Natural killer cell treated with Interleukin-12 subunit alpha and Interleukin-12 subunit beta and Interleukin-15 and Interleukin-18, amount 100 ng/mL, for 72 hours (primary cell): ENCODE measurements at places on chromosomes 5 and 9. TPM values are rescaled to one million over a fixed set of nuclear protein-coding genes. Genes with fewer than 3 reads are reported as not detected.

- no peaks in the 10 kb centered on the region for H3K4me1 ChIP-seq
- no peak overlapping the region for H3K4me3 ChIP-seq
- H3K27ac ChIP-seq: no peak overlapping the region
- H3K27me3 ChIP-seq: peaks cover 37% of the 10 kb centered on the region
- H3K36me3 ChIP-seq: no peaks in the 10 kb centered on the region
- no peak for DNase-seq
Observed at GRCh38 chr5:115087951-115088350, 81.8 kb downstream of the TRIM36 start.

DNA sequence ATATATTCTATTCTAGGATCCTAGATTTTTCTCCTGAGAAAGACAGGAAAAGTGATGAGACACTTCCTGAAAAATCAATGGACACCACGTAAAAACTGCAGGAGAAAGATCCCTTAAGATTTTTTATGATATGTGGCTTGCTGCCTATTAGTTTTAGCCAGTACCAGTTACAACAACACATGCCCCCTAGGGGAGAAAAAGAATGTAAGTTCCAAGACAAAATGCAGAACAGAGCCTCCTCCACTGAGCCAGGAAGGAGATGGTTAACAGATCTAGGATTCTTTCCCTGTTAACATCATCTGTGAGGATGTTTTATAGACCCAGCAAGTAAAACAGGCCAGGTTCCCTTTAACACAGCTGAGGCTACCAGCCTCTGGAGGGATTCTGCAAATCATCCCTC, 574.7 kb downstream of the TLE4 start:
- no peaks in the 10 kb centered on the region for H3K27me3 ChIP-seq
- no peak for DNase-seq
- no peaks in the 10 kb centered on the region for H3K4me1 ChIP-seq
- H3K36me3 ChIP-seq: no peaks in the 10 kb centered on the region
- H3K4me3 ChIP-seq: no peak overlapping the region

The TLN1 gene
- 539 TPM for total RNA-seq

DNA sequence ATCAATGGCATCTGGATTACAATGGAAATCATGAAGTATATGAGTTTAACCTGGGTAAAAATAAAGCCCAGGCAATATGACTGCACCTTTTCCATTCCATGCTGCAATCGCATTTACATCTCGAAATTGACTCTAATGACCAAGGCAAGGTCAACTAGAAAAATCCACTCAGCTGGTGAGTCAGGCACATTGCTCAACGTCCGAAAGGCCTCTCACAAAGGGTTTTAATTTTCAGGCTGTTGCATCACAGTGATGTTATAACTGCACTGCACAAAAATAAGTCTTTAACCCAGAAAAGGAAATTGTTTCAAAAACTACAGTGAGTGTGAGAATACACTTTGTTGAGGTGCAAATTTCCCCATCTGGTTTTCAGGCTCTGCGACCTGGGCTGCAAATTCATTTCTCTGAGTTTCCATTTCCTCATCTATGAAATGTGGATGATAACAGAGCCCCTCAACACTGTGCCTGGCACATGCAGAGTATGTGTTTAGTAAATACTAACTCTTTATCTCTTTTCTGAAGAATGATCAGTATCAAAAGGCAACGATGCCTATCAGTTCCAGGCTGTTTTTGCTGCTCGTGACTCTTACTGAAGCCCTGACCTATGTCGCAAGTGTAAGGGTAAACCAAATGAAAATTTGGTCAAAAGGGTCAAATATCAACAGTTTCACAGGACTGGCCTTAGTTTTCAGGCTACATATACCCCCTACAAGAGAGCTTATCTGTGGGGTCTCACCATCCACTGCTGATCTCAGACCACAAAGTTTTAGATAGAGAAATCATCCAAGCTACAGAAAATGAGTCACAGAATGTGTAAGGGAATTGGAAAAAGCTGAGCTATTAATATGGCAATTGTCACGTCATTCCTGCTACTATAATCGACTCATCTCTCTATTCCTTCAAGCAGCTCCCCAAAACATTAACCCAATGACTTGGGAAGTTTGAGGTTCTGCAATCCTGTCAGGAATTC, 4.1 kb downstream of the NFIL3 start:
- peaks cover 8% of the 10 kb centered on the region for H3K36me3 ChIP-seq
- H3K27me3 ChIP-seq: no peaks in the 10 kb centered on the region
- peak overlapping the region; percentile 97 for H3K27ac ChIP-seq
- DNase-seq: peak; percentile 87
- H3K4me3 ChIP-seq: peak overlapping the region; percentile 94

- H3K27ac ChIP-seq: no peak overlapping the region
- no peaks in the 10 kb centered on the region for H3K4me1 ChIP-seq
- no peaks in the 10 kb centered on the region for H3K36me3 ChIP-seq
- peaks cover 71% of the 10 kb centered on the region for H3K27me3 ChIP-seq
- H3K4me3 ChIP-seq: no peak overlapping the region
Observed at GRCh38 chr5:181127456-181127855, 3.5 kb downstream of the OR2V1 start.

DNA sequence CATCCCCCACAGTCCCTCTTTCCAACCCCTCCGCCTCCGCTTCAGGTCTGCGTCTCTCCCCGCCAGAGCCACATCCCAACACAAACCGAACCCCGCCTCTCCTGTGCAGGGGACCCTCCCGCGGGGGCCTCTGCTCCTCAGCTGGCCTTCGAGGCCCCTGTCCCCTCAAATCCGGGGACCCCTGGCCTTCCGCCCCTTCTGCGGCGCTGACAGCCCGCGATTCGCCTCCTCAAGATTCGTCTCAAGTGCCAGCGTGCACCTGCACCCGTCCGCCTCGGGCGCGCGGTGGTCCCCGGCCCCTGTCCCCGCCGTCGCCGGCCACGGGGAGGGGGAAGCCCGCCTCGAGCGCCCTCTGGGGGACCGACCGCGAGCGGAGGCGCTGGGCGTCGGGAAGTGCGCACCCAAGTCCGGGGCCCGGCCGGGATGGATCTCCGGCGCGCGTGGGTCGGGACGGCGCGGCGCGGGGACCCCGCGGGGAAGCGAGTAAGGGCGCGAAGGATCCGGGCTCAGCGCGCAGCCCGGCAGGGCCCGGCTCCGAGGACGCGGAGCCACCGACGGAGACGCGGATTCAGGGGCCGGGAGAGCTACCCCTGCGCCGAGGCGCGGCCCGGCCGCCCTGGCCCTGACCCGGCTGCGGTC, 623 bp downstream of the FLT4 start:
- no peak for DNase-seq
- H3K36me3 ChIP-seq: no peaks in the 10 kb centered on the region
- no peak overlapping the region for H3K27ac ChIP-seq
- H3K4me3 ChIP-seq: peak overlapping the region; percentile 34
- H3K27me3 ChIP-seq: peaks cover 43% of the 10 kb centered on the region

GRCh38 chr9:128142596-128142995, 6.7 kb upstream of the LCN2 start:
- no peaks in the 10 kb centered on the region for H3K36me3 ChIP-seq
- DNase-seq: no peak
- H3K27ac ChIP-seq: no peak overlapping the region
- H3K4me1 ChIP-seq: peaks cover 3% of the 10 kb centered on the region

The PCDHGA4 gene
- 0.50 TPM for total RNA-seq

DNA sequence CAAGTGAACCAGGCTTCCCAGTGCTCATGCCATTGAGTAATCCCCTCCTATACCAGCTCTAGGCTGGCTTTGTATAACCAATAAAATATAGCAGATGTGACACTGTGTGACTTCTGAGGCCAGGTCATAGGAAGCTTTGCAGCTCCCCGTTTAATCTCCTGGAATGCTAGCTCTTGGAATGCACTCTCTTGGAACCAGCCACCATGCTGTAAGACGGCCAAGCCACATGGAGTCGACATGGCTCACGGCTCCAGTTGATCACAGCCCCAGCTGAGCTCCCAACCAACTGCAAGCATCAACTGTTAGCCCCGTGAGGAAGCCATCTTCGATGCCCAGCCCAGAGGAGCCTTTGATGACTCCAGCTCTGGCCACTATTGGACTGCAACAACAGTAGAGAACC, 74.5 kb downstream of the SH3TC2 start:
- no peak for DNase-seq
- no peak overlapping the region for H3K27ac ChIP-seq
- peaks cover 5% of the 10 kb centered on the region for H3K27me3 ChIP-seq
- H3K36me3 ChIP-seq: no peaks in the 10 kb centered on the region
- no peak overlapping the region for H3K4me3 ChIP-seq

GRCh38 chr5:140338908-140339307, 7.5 kb downstream of the HBEGF start:
- H3K27me3 ChIP-seq: no peaks in the 10 kb centered on the region

- H3K27ac ChIP-seq: no peak overlapping the region
- H3K4me3 ChIP-seq: no peak overlapping the region
- peaks cover 9% of the 10 kb centered on the region for H3K36me3 ChIP-seq
- DNase-seq: no peak
- peaks cover 75% of the 10 kb centered on the region for H3K27me3 ChIP-seq
- H3K4me1 ChIP-seq: peaks cover 30% of the 10 kb centered on the region
Observed at GRCh38 chr5:159095866-159096242, 3.9 kb downstream of the EBF1 start.

DNA sequence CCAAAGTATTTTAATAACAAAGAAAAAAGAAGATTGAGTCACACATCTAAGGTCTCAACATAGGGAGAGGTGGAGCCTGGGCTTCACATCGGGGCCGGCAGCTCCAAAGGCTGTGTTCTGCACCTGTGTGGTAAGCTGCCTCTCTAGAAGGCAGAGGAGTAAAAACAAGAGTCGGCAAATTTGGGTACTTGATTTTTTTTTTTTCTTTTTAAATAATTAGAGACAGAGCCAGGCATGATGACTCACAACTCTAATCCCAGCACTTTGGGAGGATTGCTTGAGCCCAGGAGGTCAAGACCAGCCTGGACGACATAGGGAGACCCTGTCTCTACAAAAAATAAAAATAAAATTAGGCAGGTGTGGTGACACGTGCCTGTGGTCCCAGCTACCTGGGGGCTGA, 4.7 kb downstream of the URM1 start:
- no peak overlapping the region for H3K27ac ChIP-seq
- H3K27me3 ChIP-seq: no peaks in the 10 kb centered on the region
- DNase-seq: no peak
- peaks cover 21% of the 10 kb centered on the region for H3K4me1 ChIP-seq

DNA sequence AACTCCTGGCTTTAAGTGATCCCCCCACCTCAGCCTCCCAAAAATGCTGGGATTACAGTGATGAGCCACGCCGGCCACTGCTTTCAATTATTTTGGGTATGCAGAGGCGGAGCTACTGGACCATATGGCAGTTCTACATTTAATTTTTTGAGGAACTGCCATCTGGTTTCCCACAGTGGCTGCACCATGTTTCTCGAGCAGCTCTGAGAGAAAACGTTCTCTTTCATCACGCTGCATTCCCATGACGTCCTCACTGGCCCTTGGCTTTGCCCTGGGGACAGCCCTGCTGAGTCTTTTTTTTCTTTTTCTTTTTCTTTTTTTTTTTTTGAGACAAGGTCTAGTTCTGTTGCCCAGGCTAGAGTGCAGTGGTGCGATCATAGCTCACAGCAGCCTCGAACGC, 35.5 kb upstream of the GRHPR start:
- H3K4me1 ChIP-seq: no peaks in the 10 kb centered on the region
- H3K36me3 ChIP-seq: no peaks in the 10 kb centered on the region
- no peaks in the 10 kb centered on the region for H3K27me3 ChIP-seq
- H3K4me3 ChIP-seq: no peak overlapping the region
- no peak overlapping the region for H3K27ac ChIP-seq

- H3K27me3 ChIP-seq: no peaks in the 10 kb centered on the region
- DNase-seq: no peak
- H3K27ac ChIP-seq: no peak overlapping the region
- no peaks in the 10 kb centered on the region for H3K36me3 ChIP-seq
- H3K4me1 ChIP-seq: no peaks in the 10 kb centered on the region
Observed at GRCh38 chr5:104299998-104300706, 737.6 kb upstream of the NUDT12 start.

DNA sequence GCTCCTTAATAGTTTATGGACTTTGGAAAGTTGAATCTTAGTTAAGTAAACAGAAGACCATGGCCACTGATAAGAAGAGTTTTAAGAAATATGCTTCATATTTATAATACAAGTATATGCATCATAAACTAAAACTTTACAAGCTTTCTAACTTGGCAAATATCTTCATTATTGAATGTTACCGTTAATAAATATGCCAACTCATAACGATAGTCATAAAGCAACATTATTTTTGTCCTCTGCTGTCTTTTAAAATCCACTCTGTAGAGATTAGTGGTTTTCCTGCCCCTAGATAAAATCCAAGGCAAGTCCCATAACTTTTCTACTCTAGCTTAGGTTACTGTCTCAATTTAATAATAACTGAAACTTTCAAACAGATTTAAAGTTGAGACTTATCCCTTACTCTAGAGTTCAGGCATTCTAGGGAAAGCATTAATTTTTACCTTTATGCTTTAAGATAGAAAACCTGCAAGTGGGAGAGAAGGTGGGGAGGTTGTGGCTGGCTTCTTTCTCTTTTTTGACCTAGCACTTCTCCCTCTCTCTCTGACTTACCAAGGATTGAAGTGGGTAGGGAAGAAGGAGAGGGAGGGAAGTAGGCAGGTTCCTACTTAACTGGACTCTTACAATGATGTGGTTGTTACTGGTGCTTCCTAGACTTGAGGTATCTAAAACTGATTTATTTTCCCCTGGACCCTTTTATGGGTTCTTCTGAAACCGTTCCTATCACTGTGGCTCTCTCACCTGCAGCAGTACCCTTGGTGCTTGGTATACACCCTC, 29.6 kb downstream of the RNF145 start:
- H3K4me1 ChIP-seq: peaks cover 53% of the 10 kb centered on the region
- H3K27me3 ChIP-seq: no peaks in the 10 kb centered on the region
- peaks cover under 1% of the 10 kb centered on the region for H3K36me3 ChIP-seq
- H3K27ac ChIP-seq: peak overlapping the region; percentile 83
- H3K4me3 ChIP-seq: peak overlapping the region; percentile 56

The TMOD1 gene
- 2.1 TPM for total RNA-seq

DNA sequence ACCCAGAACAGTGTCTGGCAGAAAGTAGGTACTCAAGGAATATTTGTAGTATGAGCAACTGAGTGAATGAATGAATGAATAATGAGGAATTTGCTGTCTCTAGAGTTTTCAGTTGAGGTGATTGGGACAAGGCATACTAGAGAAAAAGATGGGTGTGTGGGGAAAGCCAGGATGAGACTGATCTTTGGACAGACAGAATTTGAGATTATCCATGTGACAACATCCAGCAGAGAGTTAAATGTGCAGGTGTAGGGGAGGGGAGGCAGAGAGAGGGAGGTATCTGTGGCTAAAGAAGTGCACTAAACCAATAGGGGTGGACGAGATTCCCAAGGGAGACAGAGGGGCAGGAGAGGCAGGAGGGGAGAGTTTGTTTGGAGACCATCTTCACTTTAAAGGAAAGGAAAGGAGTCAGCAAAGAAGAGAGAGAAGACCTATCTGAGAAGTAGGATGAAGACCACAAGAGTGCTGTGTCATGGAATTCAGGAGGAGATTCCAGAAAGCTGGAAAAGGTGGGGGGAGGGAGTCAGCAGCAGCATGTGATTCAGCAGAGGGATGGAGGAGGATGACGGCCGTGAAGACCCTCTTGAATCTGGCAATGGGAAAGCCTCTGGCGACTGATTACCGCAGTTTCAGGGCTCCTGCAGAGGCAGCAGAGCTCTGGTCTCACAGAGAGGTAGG, 3.2 kb downstream of the CPLX2 start:
- H3K4me3 ChIP-seq: no peak overlapping the region
- H3K36me3 ChIP-seq: peaks cover 14% of the 10 kb centered on the region
- DNase-seq: no peak
- peaks cover 5% of the 10 kb centered on the region for H3K4me1 ChIP-seq
- no peak overlapping the region for H3K27ac ChIP-seq
- H3K27me3 ChIP-seq: peaks cover 69% of the 10 kb centered on the region
